ENCODE measurements at places on chromosomes 1 and 21. TPM values are rescaled to one million over a fixed set of nuclear protein-coding genes. Genes with fewer than 3 reads are reported as not detected.

DNA sequence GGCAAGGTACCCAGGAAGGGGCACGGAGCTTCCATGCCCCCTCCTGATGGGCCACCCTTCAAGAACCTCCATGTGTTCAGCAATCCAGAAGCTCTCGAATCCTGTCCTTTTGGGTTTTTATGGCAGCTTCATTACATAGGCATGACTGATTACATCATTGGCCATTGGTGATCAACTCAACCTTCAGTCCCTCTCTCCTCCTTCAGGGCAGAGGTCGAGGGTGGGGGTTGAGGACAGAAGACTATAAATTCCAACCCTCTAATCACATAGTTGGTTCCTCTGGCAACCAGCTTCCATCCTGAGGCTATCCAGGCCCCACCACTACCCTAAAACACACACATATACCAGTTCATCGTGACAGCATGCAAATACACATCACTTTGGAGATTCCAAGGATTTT, 135.7 kb downstream of the ZNF281 start:
- DNase-seq, result no peak

- no peak for DNase-seq
Observed at GRCh38 chr1:19432943-19433718, 52.2 kb downstream of the CAPZB start.

DNA sequence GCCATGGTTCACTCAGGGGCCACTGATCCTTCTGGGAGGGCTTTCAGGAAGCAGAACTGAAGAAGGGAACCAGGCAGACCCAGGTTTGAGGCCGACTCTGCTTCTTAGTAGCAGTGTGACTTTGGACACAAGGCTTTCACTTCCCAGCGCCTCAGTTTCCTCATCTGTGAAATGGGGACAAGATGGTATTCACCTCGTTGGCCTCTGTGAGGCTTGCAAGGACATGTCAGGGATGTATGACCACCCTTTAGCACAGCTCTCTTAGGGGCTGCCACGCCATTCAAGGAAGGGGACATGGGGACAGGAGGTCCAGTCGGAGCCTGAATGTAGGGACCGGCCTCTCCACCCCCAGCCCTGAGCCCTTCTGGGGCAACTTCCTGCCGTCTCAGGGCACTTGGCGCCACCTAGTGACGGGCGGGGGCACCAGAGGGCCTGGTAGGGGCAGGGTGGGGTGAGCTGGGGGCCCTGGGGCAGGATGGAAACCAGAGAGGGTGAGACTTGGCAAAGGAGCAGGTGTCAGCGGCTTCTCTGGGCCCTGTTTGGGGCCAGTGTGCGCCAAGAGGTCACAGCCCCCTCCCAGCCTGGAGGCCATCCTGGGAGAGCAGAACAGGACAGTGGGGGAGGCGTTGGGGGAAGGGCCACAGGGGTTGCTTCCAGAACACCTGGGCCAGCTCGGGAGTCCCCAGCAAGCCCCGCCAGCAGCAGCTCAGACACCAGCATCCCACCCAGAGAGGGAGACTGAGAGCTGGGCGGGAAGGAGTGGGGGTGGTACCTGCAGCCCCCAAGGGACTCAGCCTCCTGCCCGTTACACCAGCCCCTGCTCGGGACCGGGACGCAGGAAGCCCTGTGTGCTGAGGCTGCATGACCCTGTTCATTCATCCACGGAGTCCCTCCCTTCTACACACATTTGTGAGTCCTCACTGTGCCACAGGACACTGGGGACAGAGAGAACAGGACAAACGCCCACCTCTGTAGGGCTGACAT, 102.5 kb upstream of the TARDBP start:
- no peak for DNase-seq

DNA sequence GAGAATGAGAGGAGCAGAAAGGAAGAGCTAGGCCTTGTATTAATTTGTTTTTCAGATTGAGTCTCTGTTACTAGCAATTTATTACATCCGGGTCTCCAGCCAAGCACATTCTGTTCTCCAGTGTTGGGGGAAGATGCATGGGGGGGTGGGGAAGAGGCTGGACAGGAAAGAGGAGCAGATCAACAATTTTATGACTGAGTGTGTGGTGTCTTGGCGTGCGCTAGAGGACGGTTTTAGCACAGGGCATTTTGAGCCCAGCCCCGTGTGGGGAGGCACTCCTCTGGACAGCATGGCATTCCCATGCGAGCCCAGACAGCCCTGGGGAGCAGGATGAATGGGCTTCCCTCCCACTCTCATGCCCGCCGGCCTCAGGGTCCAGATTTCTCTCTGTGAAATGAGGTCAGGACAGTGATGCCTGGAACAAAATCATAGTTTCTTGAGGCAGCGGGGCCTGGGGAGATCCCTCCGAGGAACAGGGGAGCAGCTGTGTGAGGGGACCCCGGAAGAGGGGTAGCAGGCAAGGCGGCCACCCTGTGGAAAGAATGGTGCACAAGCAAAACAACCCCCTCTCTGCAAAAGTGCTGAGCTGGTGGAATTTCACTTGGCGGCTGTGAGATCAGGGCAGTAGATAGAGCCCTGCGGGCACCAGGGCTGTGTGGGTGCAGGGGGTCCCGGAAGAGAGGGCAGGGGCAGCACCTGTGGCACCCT, 16.3 kb downstream of the SOX13 start:
- no peak for DNase-seq

SEC22B gene
- total RNA-seq, result 31.1 TPM
